Left hindlimb (tissue), 1 donor: ENCODE measurements at places on chromosomes 12 and 14.

- DNase-seq, result peak; percentile 60
Measured at GRCh38 chr12:81758421-81759189, 545 bp downstream of the PPFIA2 start.

DNA sequence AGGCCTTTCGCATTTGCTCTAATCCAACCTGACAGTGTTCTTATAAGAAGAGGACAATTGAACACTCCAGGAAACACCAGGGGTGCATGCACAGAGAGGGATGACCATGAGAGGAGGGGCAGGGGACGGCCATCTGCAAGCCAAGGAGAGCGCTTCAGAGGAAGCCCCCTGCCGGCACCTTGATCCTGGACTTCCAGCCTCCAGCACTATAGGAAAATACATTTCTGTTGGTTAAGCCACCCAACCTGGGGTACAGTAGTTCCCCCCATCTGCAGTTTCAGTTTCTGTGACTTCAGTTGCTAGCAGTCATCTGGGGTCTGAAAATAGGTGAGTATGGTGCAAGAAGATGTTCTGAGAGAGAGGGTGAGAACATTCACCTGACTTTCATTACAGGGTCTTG lies 64.7 kb downstream of the CLMN start:
- DNase-seq, result no peak

DNA sequence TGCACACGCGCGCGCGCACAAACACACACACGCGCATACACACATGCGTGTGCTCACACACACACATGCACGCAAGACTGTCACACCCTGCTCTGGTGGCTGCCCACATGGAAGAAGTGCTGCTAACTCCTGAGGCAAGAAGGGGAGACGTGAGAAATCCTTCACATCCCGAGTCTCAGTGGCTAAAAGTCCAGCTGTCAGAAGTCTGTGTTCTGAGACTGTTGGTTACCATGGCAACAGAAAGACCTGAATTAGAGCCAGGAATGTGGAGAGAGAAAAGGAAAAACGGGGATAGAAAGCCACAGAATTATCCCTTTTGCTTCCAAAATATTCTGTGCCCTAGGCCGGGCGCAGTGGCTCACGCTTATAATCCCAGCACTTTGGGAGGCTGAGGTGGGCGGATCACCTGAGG lies 71.2 kb downstream of the PPFIBP1 start:
- DNase-seq, result peak; percentile 81

DNA sequence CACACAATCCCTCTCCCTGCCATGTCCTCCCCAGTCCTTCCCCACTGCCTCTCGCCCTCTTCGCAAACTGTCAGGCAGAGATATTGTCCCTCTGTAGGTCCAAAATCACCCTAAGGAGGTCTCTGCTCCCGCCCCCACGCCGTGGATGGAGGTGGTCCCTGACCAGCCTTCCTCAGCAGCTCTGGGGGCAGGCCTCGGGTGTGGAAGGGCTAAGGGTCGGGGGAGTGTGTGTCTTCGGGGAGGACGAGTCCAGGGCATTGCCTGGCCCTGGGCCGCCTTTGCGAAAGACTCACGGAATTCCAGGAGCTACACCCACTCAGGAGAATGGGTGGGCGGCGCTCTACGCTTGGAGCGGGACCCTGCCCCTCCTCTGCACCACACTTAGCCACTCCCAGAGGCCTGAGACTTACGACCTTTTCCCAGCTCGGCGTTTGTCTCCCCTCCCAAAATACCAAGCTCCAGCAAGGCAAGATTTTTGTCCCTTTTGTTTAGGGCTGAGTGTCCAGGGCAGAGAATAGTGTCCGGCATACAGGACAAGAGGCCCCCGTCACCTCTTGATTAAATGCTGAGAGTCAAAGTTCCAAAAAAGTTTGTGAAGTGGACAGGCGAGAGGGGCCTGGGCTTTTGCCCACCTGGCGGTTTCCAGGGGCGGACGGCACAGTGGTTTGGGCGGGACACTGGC lies 881 bp downstream of the PYGL start:
- no peak for DNase-seq
